Daoy (cell line): ENCODE measurements at places on chromosomes 1 and 21.

GRCh38 chr1:25473653-25474225, 43.0 kb downstream of the MACO1 start:
- DNase-seq: no peak

DNA sequence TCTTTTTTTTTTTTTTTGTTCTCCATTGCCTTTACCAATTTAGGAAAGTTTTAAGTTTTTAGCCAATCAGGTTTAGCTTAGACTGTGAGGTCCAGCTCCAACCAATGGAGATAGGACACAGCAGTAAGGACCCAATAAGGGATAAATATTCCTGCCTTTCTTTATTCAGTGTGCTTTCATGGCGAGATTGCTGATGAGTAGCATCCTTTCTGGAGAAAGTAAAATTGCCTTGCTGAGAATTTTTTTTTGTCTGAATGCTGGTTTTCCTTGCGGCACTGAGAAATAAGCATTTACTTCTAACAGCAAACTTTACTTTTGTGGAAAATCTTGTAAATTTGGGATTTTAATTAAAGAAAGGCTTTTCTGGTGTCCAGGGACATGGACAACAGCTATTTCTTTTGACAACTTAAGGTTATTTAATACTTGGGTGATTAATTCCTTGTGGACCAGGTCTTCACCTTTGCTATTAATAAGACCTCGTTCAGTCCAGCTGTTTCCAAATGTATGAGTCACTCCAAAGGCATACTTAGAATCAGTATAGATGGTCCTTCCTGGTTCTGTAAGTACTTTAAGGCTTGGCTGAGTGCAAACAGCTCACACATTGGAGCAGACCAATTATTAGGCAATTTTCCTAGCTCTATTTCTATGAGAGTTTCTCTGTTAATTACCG, 54.1 kb downstream of the SERINC2 start:
- DNase-seq: no peak

GRCh38 chr1:167924102-167924501, 10.2 kb upstream of the ADCY10 start:
- no peak for DNase-seq

- no peak for DNase-seq
These were observed 35.3 kb downstream of the VWA5B1 start for GRCh38 chr1:20325844-20326420.

DNA sequence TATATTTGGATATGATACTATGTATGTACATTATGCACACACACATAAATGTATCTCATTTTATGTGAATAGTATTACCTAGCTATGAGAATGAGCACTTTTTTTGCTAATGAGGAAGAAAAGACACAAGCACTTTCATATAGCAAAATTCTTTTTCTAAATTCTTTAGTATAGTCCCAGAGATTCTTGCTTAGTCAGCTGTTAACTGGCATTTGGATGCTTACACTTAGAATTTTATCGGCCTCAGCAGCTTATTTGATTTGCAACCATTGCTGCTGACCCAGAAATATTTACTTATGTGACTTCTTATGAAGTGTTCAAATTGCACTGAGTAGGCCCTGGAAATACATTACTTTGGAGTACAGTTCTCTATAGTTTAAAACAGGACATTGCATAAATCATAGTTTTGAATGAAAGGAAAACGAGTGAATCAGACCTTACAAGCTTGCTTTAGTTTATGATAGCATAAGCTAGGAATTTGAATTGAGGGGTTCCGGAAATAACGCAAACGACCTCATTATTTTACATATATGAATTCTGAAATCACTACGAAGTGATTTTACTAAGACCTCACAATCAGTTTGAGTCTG, 653.9 kb upstream of the NEGR1 start:
- DNase-seq: no peak

DNA sequence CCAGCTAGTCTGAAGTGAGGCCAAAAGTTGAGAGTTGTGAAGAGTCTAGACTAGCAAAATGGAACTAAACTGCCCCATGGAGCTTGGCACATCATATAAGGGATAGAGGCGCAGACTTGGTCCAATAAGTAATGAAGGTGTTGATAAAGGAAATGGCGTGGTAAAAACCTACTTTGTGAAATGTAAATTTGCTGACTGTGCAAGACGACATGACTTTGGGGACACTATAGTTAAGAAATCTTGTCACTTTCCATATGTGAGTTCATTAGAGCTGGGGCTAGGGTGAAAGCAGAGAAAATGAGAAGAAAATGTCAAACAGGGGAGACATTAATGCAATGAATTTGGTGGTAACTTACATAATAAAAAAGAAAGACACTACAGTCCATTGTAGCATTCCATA, 50.1 kb downstream of the CLDN17 start:
- DNase-seq: no peak

DNA sequence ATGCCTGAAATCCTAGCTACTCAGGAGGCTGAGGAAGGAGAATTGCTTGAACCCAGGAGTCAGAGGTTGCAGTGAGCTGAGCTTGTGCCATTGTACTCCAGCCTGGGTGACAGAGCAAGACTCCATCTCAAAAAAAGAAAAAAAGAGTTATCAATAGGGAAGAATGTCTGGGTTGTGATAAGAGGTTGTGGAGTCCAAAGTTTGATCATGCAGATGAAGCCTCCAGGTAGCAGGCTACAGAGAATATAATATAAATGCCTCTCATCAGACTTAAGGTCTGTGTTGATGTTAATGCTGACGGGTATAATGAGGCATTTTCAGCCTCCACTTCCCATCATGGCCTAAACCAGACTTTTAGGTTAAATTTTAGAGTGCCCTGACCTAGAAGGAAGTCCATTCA, 24.6 kb downstream of the TLR5 start:
- no peak for DNase-seq

DNA sequence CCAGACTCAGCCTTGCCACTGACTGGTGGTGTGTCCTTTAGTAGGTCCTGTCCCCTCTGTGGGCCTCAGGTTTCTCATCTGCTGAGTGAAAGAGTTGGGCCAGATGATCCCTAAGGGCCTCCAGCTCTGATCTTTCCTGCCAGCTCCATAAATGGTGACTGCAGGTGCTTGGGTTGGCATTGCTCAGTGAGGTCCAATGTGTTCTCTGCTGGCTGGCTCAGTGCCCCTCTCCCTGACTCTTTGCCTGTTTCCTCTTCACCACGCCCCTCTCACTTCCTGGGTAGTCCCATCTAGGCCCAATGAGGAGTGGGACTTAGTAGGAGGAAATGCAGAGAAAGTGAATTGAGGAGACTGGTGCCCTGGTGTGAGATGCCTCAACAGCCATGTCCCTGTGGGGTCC, 36.6 kb downstream of the UBE2T start:
- no peak for DNase-seq

DNA sequence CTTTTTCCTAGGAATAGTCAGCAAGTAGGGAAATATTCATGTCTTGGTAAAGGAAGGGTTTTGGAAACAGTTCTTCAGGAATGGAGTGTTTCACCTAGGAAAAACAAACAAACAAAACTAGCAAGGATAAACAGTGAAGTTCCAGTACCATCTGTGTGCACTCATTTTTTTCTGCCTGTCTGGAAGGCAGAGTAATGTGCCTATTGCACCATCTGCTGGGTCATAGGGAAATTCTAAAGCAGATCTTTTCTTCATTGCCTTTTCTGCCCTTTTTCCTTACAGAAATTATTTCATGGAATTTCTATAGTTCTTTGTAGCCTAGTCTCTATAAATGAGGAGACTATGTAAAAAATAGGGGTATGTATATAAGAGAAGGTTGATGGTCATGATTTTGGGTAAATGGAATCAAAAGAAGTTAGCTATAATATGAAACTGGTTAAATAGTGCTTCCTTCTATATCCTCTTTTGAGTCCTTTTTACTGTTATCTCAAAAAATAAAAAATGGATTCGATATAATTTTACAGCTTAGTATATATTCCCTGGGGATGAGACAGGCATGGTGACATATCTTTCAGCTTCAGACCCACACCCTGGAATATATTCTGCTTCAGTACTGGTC, 3.4 kb upstream of the HRNR start:
- DNase-seq: peak; percentile 12

DNA sequence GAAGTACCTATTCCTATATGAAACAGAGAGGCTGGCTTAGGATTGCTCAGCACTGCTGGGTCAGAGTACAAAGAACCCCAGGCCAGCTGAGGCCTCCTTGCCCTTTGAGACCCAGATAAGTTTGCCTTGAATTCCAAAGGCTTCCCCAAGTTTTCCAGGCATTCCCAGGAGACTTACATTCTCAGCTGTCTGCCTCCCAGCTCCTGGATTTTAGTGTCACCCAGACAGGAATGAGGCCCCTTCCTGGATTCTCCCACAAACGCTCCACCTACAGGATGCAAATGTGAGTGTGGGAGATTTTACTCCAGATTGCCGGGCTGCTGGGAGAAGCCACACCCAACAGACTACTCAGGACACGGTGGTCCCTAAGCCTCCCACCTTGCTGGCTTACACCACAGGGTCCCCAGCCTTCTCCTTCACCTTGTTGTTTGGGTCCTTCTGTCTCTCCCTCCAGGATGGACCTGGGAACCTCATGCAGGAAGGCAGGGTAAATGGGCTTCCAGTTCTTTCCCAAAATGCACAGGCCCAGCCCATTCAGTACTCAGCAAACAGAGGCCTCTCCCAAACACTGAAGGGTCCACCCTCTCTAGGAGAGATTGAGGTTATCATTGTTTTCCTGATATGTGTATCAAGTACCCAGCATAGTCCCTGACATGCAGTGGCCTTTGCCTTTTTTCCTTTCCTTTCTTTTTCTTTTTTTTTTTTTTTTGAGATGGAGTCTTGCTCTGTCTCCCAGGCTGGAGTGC, 10.6 kb downstream of the RHBG start:
- DNase-seq: peak; percentile 53

DNA sequence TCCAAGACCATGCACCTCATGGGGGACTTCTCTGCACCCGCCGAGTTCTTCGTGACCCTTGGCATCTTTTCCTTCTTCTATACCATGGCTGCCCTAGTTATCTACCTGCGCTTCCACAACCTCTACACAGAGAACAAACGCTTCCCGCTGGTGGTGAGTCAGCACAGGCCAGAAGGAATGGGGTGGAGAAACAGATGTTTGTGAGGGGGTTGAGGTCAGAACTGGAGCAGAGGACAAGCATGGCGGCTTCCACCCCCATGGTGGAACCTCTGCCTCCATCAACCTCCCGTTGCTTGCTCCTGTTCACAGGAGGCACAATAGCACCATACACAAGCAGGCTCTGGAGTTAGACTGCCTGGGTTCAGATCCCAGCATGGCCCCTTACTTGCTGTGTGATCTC, 6.9 kb upstream of the ATXN7L2 start:
- peak; percentile 57 for DNase-seq

DNA sequence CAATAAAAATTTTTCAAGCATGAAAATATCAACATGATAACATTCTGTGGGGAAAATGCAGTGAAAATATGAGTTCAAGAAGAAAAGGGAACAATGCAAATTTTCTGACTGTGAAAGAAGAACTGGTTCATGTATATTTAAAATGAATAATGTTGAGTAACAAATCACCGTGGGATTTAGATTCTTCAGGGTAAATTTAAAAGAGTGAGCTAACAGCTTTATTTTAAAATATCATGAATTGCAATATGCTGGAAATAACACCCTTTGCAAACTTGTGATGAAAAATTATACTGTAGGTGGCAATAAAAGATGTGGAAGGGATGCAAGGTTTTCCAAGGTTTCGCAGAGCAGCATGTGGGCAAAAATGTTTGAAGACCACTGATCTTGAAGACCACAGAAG, 13.2 kb upstream of the SSX2IP start:
- no peak for DNase-seq

DNA sequence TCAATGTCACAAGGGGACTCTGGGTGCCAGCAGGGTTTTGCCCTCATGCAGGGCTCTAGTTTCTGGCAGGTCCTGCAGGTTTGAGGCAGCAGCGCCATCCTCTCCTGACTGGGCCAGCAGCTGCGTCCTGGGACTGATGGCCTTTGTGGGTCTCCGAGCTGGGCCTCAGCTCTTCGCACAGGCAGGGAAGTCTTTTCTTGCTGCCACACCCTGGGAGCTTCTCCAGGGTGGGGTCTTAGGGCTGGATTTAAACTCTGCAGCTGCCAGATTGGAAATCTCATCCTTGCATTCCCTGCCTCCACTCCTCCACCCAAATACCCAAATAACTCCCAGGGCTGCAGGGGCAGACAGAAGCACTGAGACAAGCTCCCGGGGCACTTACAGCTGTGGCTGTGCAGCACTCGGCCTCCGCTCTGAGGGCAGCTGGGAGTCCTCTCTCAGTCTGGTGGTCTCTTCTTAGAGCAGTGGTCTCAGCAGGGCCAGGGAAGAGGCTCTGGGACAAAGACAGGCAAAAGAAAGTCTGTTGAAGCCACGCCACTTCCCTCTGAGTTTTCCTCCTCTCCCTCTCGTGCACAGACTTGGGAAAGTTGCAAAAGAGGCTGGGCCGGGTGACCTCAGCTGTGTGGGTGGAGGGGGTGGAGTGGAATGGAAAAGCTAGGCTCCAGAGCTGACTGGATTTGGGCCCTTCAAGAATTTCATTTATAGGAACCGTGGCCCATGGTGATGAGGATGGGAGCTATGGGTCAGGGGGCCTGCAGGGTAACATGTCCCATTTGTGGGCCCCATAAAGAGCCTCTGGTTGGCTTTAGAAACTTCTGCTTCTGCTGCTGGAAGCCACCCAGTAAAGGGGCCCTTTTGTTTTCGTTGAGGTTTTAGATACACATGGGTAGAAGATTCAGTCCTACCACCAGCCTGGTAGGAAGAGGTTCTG, at the start of gene RAB7B:
TSS of gene RAB7B (minus strand) at position 525 of the 931 bp plus-strand sequence. CDS start 9,260 bp downstream, outside the sequence.
- peak; percentile 75 for DNase-seq

GRCh38 chr1:203621559-203622262, 4.9 kb upstream of the ATP2B4 start:
- no peak for DNase-seq

DNA sequence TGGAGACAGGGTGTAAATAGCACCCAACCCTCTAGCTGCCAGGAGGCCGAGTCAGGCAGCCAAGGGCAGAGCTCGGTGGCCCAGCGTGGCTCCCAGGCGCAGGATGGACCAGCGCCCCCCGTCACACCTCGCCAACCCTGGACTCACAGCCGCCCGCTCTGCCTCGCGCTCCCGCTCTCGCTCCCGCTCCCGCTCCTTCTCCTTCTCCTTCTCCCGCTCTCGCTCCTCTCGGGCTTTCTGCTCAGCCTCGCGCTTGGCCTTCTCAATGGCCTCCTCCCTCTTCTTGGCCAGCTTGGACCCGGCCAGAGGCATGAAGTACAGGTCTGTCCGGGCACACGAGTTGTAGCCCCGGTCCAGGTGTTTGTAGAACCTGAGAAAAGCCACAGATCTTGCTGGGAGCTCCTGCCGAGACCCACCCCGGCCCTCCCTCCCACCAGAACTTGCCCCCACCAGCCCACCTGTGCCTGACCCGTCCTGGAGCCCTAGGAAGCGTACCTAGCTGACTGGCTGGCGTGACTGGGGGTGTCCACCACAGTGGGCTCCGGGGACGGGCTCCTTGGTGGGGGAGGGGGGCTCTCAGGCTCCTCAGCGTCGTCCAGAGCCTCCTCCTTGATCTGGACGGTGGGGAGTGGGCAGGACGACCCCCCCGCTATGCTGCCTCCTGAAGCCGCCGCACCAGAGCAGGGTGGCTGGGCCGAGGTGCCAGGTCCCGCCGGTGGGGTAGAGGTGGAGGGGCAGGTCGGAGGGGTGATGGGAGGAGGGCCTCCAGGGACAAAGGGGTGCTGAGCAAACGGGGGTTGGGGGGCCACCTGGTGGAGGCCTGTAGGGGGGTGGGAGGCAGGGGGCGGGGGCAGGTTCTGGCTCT, 41.9 kb downstream of the SLC45A1 start:
- no peak for DNase-seq

GRCh38 chr1:172288581-172288980, 131.9 kb upstream of the C1orf105 start:
- DNase-seq: no peak

GRCh38 chr1:45521413-45522323, at the start of gene PRDX1:
PRDX1 (minus strand) TSS chr1:45521884; CDS start chr1:45519043, 2,841 bp downstream.
- DNase-seq: peak; percentile 97
